ENCODE measurements at places on chromosomes 16 and 17. TPM values are rescaled to one million over a fixed set of nuclear protein-coding genes. Genes with fewer than 3 reads are reported as not detected.

Gene TP53TG3
- not detected for total RNA-seq

Gene TBC1D3I
- total RNA-seq, result 0.53 TPM

Gene HES7
- not detected for total RNA-seq

Gene NACA2
- not detected for total RNA-seq

Gene GAS2L2
- total RNA-seq, result not detected

Gene CDH15
- total RNA-seq, result 0.15 TPM

DNA sequence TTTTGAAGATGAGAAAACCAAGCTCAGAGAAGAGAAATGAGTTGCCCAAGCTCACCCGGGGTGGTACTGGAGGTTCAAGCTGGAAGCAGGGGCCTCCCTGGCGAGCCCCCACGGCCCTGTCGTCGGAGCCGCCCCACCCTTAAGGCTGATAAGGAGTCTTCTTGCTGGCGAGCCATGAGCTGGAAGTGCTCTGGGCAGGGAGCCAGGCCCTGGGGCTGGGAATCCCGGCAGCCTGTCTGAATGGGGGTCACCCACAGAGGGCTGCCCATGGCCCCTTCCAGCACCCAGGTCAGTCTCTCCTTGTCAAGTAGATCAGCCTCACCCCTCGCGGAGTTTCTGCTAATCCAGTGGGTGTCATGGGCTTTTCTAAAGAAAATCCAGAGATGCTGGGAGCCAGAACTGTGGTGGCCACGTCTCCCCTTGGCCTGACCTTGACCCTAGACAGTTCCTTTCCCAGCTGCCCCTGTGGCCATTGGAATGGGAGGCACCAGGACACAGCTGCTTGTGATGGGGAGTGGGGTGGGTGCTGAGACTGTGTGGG is 1.2 kb upstream of the P2RX1 start:
- peak; percentile 72 for DNase-seq
- no peak overlapping the region for H3K27ac ChIP-seq
- no peaks in the 10 kb centered on the region for H3K4me1 ChIP-seq
- no peak overlapping the region for H3K4me3 ChIP-seq
- no peaks in the 10 kb centered on the region for H3K36me3 ChIP-seq

DNA sequence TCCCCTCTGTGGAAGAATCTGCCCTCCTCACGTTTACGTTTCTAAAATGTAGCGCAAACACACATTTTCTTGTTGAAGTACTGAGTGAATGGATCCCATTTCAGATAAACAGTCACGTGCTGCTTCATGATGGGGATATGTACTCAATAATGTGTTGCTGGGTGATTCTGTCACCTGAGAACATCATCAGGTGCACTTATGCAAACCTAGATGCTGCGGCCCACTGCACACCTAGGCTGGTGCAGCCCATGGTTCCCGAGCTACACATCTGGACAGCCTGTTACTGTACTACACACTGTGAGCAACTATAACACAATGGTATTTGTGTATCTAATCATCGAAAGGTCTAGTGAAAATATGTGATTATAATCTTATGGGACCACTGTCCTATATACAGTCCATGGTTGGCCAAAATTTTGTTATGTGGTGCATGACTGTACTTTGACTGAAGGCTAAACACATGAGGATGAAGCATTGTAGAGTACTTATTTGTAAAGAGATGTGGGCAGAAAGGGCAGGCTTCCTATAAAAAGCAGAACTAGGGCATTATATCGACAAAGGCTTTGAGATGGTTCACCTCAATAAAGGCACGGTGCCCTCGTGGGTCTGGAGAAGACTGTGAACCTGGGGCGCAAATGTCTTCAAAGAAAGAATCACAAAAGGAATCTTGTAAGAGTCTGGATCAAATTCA is 26.3 kb downstream of the MARF1 start:
- DNase-seq, result no peak
- no peaks in the 10 kb centered on the region for H3K4me1 ChIP-seq
- peaks cover 73% of the 10 kb centered on the region for H3K36me3 ChIP-seq
- H3K27ac ChIP-seq, result no peak overlapping the region
- H3K27me3 ChIP-seq, result no peaks in the 10 kb centered on the region
- H3K4me3 ChIP-seq, result no peak overlapping the region

- H3K4me1 ChIP-seq, result no peaks in the 10 kb centered on the region
- no peaks in the 10 kb centered on the region for H3K36me3 ChIP-seq
- no peak for DNase-seq
- H3K27ac ChIP-seq, result no peak overlapping the region
Measured at GRCh38 chr17:72434991-72435618, 314.3 kb downstream of the SOX9 start.

DNA sequence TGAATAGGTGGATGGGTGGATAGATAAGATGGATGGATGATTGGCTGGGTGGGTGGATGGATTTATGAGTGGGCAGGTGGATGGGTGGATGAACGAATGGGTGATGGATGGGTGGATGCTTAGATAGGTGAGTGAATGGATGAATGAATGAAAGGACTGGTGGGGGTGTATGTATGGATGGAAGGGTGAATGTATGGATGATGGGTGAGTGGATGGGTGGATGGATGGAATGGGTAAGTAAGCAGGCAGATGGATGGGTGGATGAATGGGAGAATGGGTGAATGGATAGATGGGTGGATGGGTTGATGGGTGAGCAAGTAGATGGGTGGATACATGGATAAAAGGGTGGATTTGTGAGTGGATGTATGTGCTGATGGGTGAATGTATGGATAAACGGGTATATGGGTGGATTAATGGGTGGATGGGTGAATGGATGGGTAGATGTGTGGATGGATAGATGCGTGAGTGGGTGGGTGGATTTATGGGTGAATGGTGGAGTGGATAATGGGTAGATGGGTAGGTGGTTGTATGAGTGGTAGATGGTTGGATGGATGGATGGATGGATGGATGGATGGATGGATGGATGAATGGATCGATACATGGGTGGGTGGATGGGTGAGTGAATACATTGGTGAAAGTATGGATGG is 682.6 kb downstream of the HS3ST4 start:
- H3K4me1 ChIP-seq, result no peaks in the 10 kb centered on the region
- H3K27ac ChIP-seq, result no peak overlapping the region
- no peak for DNase-seq
- H3K4me3 ChIP-seq, result no peak overlapping the region
- no peaks in the 10 kb centered on the region for H3K36me3 ChIP-seq

- peak; percentile 92 for DNase-seq
- no peaks in the 10 kb centered on the region for H3K27me3 ChIP-seq
- peak overlapping the region; percentile 98 for H3K27ac ChIP-seq
- H3K4me3 ChIP-seq, result peak overlapping the region; percentile 94
- peaks cover 21% of the 10 kb centered on the region for H3K4me1 ChIP-seq
- no peaks in the 10 kb centered on the region for H3K36me3 ChIP-seq
Measured at GRCh38 chr17:45149037-45149668, 878 bp downstream of the HEXIM1 start.

DNA sequence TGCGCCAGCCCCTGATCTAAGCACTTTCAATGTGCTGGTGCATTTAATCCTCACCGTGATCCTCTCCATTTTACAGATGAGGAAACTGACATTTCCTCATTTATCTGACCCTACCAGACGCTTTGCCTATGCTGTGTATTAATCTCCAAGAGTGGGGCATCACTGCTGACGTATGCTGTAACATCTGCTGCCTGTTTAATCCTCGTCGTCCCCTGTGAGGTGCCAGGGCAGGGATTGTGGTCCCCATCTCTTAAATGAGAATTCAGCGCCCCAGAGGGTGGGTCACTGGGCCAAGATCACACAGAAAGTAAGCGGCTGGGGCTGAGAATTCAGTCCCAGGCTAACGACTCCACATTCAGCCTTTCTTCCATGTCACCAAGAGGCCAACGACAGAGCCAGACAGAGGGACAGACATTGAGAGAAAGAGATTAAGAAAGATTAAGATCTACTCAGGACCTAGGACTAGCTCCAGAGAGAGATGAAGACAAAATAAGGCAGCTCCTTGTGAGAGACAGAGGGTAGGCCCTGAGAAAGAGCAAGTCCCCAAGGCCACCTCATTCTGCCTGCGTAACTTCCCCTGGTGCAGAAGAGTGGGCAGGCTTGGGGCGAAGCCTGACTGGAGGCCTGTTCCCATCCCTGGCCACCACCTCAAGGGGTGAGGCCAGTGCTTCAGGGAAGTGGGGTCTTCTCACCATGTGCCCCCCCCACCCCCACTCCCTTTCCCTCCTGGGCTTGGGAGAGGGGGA is 13.5 kb downstream of the CACNA1G start:
- H3K36me3 ChIP-seq, result no peaks in the 10 kb centered on the region
- H3K27me3 ChIP-seq, result no peaks in the 10 kb centered on the region
- no peak overlapping the region for H3K4me3 ChIP-seq
- no peak for DNase-seq
- no peak overlapping the region for H3K27ac ChIP-seq

DNA sequence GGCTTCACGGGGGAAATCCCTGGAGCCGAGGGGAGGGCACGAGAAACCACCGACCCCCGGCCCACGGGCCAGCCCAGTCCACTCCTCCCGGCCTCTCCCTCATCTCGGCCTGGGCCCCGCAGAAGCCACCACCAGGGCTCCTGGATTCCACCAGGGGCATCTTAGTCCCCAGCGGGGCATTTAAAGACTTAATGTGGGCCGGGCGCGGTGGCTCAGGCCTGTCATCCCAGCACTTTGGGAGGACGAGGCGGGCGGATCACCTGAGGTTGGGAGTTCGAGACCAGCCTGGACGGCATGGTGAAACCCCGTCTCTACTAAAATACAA is 24.1 kb upstream of the ABR start:
- H3K27ac ChIP-seq, result peak overlapping the region; percentile 14
- H3K36me3 ChIP-seq, result no peaks in the 10 kb centered on the region
- no peaks in the 10 kb centered on the region for H3K27me3 ChIP-seq
- no peaks in the 10 kb centered on the region for H3K4me1 ChIP-seq

DNA sequence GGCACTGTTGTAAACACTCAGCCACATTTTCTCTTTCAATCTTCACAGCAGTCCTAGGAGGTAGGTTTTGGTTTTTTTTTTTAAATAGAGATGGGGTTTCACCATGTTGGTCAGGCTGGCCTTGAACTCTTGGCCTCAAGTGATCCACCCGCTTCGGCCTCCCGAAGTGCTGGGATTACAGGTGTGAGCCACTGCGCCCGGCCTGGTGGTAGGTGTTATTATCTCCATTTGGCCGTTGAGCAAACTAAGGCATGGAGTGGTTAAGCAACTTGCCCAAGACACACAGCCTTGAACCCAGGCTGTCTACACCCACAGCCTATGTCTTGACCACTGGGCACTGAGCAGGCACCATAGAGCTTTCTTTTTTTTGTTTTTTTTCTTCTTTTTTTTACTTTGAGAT is 8.6 kb downstream of the SGCA start:
- no peaks in the 10 kb centered on the region for H3K36me3 ChIP-seq
- H3K27ac ChIP-seq, result no peak overlapping the region
- no peak for DNase-seq

- no peaks in the 10 kb centered on the region for H3K4me1 ChIP-seq
- no peaks in the 10 kb centered on the region for H3K27me3 ChIP-seq
Measured at GRCh38 chr16:12272264-12272663, 295.7 kb downstream of the SNX29 start.

GRCh38 chr17:29867643-29868181 is 62.3 kb downstream of the SSH2 start:
- H3K27ac ChIP-seq, result no peak overlapping the region
- no peaks in the 10 kb centered on the region for H3K27me3 ChIP-seq
- DNase-seq, result no peak
- H3K4me3 ChIP-seq, result no peak overlapping the region
- no peaks in the 10 kb centered on the region for H3K4me1 ChIP-seq

GRCh38 chr16:77223184-77223583 is 24.0 kb downstream of the SYCE1L start:
- no peak for DNase-seq
- no peaks in the 10 kb centered on the region for H3K27me3 ChIP-seq
- no peak overlapping the region for H3K4me3 ChIP-seq
- H3K36me3 ChIP-seq, result no peaks in the 10 kb centered on the region

DNA sequence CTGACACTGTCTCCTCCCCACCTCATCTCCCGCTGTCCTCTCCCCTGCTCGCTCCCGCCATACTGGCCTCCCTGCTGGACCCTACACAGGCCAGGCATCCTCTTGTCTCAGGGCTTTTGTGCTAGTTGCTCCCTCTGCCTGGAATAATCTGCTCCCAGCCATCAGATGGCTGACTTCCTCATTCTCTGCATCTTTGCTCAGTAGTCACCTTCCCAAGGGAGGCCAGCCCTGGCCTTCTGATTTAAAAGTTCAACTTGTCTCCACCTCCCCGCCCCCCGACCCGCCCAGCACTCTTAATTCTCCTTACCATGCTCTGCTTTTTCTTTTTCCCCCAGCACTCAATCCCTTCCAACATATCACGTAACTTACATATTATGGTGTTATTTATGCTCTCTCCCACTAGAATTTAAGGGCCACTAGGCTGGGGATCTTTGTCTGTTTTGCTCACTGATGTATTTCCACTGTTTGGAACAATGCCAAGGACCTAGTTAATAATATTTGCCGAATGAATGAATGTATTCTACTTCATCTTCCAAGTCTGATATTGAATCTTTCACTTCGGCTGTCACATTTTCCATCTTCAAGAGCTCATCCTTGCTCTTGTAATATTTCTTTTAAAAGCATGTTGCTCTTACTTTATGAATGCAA is 178.3 kb downstream of the CDK5R1 start:
- no peak for DNase-seq
- H3K36me3 ChIP-seq, result no peaks in the 10 kb centered on the region
- no peak overlapping the region for H3K4me3 ChIP-seq
- no peak overlapping the region for H3K27ac ChIP-seq

- H3K27ac ChIP-seq, result no peak overlapping the region
- H3K4me1 ChIP-seq, result no peaks in the 10 kb centered on the region
- no peak for DNase-seq
- no peak overlapping the region for H3K4me3 ChIP-seq
- H3K27me3 ChIP-seq, result no peaks in the 10 kb centered on the region
Measured at GRCh38 chr17:52384695-52385094, 226.2 kb upstream of the CA10 start.

- no peak overlapping the region for H3K4me3 ChIP-seq
- no peak overlapping the region for H3K27ac ChIP-seq
- H3K36me3 ChIP-seq, result no peaks in the 10 kb centered on the region
- no peaks in the 10 kb centered on the region for H3K4me1 ChIP-seq
Measured at GRCh38 chr17:4411201-4411600, 22.5 kb upstream of the SPNS3 start.

- no peak overlapping the region for H3K4me3 ChIP-seq
- H3K4me1 ChIP-seq, result no peaks in the 10 kb centered on the region
- no peak overlapping the region for H3K27ac ChIP-seq
- no peak for DNase-seq
- no peaks in the 10 kb centered on the region for H3K27me3 ChIP-seq
Measured at GRCh38 chr16:57544124-57544653, 1.7 kb downstream of the ADGRG5 start.

DNA sequence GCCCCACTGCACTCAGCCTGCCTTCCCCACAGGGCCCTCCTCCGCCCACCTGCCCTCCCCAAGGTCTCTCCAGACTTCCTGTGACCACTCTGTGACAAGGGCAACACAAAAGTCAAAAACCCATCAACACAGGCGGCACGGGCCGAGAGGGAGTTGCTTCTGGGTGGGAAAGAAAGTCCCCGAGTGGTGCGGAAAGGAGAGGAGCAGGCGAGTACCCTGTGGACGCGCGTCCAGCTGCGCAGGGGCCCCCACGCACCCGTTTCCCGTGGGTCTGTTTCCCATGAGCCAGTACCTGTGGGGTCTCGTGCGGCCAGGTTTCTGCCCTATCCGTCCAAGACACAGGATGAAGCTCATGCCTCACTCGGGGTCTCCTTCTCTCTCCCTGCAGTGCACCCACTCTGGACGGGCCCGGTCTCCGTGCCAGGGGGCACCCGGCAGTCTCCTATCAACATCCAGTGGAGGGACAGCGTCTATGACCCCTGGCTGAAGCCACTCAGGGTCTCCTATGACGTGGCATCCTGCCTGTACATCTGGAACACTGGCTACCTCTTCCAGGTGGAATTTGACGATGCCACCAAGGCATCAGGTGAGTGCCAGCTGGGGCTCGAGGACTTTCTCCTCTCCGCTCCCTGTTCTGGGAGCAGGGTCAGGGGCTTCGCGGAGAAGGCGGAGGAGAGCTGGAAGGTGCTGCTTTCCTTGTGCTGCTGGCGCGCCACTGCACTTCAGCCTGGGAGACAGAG is 12.2 kb downstream of the CD2BP2 start:
- no peak overlapping the region for H3K4me3 ChIP-seq
- H3K36me3 ChIP-seq, result peaks cover 14% of the 10 kb centered on the region
- no peaks in the 10 kb centered on the region for H3K27me3 ChIP-seq
- H3K27ac ChIP-seq, result peak overlapping the region; percentile 62
